ENCODE measurements at places on chromosomes 2 and 18. TPM values are rescaled to one million over a fixed set of nuclear protein-coding genes. Genes with fewer than 3 reads are reported as not detected.

RAMP1 gene
- not detected for total RNA-seq

RAB6C gene
- total RNA-seq = not detected

FAM110C gene
- total RNA-seq = 0.50 TPM

- no peaks in the 10 kb centered on the region for H3K27me3 ChIP-seq
- no peak overlapping the region for H3K4me3 ChIP-seq
- peak; percentile 76 for DNase-seq
- no peaks in the 10 kb centered on the region for H3K4me1 ChIP-seq
- no peaks in the 10 kb centered on the region for H3K36me3 ChIP-seq
These were observed 50.6 kb downstream of the TRAF3IP1 start for GRCh38 chr2:238370823-238371372.

DNA sequence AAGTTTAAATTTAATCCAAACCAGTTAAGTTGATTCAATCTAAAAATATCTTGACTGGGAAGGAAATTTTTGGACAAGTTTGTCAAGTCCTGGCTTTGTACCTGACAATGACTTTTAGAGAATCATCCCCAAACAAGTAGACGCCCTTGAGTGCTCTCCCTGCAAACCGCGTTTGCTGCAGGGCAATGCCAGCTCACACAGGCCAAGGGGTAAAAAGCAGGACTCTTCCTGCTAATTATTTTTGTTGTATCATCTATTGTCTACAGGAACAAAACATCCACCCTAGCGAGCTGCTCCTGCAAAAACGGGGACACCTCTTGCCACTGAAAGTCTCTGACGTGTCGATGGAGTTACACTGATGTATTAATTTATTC is 10.9 kb downstream of the ID2 start:
- H3K27ac ChIP-seq = no peak overlapping the region
- H3K27me3 ChIP-seq = peaks cover 9% of the 10 kb centered on the region
- DNase-seq = no peak
- no peaks in the 10 kb centered on the region for H3K36me3 ChIP-seq
- no peaks in the 10 kb centered on the region for H3K4me1 ChIP-seq
- H3K4me3 ChIP-seq = no peak overlapping the region
